Astrocyte of the spinal cord (primary cell): ENCODE measurements at places on chromosomes 1 and 21.

DNA sequence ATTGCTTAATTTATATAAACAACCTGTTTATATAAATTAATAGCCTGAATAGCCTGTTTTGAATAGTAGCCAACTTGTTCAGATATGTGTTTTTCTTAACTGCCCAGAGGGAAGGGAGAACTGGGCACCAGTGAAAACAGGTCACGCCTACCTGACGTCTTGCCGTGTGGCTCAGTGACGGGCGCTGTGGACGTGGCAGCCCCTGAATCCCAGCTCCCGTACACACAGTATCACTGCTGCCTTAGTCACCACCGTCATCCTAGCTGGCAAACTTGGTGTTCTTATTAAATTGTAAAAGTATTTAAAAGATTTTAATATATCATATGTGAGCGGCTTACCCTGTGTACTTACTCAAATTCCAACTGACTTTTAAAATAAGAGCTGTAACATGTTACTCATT lies 35.4 kb upstream of the TRAPPC10 start:
- DNase-seq, result no peak

DNA sequence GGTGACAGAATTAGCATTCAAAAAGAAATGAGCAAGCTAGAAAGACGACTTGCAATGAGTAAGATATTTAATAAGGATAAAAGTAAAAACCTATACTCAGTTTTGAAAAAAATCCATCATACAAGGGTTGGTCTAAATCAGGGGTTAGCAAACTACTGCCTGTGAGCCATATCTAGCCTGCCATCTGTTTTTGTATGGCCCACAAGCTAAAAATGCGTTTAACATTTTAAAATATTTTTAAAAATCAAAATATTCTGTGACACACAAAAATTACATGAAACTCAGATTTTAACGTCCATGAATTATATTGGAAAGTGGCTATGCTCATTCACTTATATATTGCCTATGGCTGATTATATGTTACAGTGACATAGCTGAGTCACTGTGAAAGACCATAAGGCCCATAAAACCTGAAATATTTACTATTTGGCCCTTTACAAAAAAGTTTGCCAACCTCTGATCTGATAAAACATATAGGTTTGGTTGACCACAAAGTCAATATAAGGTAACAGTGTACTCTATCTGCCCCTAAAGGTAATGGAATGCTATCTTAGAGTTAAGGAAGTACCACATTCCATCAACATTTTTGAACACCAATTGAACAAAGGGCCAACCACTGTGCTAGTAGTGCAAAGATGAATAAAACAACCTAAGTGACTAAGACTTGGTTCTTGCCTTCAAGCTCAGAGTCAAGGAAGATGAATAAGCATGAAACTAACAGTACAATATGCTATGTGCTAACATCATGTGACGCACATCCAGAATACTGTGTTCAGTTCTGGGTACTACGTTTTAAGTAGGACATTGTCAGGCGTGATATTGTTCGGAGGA lies 3.2 kb downstream of the IFT25 start:
- DNase-seq, result no peak

DNA sequence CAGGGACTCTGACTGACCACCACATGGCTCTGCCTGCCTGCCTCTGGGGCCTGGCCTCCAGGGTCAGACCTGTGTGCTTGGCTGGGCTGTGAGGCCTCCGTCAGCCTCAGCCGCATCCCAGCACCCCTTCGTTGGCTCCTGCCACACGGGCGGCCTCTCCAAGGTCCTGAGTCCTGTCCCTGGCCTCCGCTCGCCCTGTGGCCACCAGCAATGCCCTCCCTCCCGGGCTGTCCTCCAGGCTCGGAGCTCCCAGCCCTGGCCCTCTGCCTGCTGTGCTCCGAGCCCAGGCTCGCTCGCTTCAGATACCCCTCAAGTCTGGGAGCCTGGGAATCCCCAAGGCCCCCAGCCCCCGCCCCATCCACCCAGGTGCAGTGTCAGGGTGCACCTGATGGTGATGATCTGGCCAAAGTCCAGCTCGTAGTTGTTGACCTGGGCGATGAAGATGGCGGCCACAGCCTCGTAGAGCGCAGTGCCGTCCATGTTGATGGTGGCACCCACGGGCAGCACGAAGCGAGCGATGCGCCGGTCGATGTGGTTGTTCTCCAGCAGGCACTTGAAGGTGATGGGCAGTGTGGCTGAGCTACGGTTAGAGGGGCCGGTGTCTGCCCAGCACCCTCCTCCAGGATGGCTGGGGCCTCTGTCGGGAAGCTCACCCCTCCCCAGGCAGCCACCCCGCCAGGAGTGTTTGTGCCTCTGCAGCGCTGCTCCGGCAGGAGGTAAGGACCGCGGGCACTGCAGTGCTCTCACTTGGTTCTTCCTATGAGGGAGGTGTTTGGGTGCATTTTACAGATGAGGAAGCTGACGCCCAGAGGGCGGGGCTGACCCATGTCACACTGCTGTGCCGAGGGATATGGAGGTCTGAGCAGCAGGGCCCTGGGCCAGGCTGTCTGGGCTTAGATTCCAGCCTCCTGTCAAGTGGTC lies 28.5 kb downstream of the PODN start:
- no peak for DNase-seq

DNA sequence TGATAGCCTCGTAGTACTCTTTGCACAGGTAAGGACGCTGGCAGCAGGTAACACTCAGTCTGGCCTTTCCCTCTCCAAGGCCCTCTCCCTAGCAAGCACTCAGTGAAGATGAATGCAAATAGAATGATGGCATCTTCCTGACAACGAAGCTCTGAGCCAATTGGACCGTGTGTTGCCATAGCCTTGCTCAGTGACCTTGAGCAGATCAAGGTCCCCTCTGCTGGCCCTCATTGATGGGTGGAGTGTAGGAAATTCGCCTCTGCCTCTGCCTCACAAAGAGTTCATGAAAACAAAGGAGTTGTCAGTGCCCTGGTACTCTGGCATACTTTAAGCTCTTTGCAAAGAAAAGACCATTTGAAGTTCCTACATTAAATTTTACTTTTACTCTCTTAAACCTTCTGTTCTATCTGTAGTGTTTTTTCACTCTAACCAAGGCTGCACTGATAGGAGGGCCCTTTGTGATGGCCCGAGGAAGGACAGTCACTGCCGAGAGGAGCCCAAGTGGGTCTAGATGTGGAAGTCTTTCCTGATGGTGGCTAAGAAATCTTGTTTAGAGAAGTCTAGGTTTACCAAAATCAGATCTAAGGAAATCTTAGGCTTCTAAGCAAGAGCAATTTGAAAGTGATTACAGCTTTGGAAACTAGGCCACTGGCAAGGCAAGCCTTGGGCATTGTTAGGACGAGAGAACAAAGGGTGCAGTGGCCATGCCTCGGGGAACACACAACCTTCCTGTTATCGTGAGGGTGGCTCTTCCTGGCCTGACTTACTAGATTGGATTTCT lies 38.2 kb downstream of the SMYD2 start:
- no peak for DNase-seq

DNA sequence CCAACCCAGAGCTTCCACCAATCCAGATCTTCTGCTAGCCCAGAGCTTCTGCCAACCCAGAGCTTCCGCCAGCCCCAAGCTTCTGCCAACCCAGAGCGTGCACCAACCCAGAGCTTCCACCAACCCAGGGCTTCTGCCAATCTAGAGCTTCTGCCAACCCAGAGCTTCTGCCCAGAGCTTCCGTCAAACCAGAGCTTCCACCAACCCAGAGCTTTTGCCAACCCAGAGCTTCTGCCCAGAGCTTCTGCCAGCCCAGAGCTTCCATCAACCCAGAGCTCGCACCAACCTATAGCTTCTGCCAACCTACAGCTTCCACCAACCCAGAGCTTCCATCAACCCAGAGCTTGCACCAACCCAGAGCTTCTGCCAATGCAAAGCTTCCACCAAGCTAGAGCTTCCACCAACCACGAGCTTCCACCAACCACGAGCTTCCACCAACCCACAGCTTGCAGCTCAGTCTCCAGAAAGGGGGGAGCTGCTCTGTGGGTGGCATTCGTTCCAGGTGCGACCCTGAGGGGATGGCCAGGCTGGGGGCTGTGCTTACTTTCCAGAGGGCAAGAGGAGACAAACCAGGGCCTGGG lies 23.8 kb downstream of the CRYAA start:
- DNase-seq, result no peak

- DNase-seq, result no peak
Observed at GRCh38 chr1:7427605-7428300, 343.3 kb upstream of the VAMP3 start.

GRCh38 chr21:36454706-36455105 lies 25.2 kb downstream of the CLDN14 start:
- no peak for DNase-seq

DNA sequence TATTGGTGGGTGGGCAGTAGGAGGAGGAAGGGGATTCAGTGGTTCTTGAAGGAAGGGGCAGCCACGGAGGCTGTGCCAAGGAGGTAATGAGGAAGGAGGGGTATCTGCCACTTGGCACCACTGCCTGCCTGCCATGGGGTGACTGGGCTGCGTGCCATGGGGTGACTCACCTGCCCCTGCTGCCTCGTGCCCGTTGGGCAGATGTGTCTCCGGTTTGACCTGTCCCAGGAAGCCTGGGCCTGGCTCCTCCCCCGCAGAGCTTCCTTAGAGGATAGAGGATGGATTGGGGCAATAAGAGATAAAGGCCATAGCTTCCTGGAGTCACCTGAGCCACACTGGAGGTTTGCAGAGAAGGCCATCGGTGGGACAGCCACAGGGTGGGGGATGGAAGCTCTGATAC lies 1.7 kb downstream of the PADI3 start:
- DNase-seq, result no peak

DNA sequence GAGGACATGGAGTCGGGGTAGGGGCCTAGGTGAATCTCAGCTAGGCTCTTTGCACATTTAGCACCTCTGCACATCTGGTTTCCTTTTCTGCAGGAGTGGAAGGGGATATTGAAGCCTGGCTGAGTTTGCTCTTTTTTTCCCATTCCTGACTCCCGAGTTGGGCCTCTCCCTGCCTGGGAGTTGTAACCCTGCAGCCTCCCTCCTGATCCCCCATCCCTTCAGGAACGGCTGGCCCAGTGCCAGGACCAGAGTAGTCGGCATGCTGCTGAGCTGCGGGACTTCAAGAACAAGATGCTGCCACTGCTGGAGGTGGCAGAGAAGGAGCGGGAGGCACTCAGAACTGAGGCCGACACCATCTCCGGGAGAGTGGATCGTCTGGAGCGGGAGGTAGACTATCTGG lies 836 bp downstream of the OLFML3 start:
- DNase-seq, result peak; percentile 29

DNA sequence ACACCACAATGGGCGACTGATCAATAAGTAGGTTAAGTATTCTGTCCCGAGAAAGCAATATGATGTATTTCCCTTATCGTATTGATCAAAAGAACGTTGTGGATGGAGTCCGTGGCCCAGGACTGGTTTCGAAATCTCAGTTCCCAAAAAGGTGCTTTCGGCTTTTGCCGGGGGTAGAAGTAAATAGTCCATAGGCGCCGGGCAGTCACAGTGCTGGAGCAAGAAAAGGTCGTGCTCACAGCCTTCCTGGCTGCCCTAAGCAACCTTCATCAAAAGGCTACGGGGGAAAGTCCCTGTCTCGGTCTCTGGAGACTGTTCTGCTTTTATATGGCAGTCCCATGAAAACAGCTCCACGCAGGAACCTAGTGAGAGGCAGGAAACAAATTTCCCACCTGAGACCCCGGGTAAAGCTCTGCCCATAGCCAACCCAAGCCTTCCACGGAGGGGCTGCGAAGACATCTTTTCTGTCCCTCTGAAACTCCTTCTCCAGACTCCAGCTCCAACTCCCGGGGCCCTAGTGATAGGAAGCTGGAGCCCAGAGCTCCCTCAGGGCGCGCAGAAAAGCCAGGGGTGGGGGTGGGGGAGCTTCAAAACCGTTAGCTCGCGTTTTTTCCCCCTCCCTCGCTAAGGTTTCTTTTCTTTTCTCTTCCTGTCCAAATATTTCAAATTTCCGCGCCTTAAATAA lies 7.0 kb downstream of the CDKN2C start:
- peak; percentile 57 for DNase-seq

GRCh38 chr1:77395051-77395450 lies 113.2 kb downstream of the AK5 start:
- DNase-seq, result no peak

DNA sequence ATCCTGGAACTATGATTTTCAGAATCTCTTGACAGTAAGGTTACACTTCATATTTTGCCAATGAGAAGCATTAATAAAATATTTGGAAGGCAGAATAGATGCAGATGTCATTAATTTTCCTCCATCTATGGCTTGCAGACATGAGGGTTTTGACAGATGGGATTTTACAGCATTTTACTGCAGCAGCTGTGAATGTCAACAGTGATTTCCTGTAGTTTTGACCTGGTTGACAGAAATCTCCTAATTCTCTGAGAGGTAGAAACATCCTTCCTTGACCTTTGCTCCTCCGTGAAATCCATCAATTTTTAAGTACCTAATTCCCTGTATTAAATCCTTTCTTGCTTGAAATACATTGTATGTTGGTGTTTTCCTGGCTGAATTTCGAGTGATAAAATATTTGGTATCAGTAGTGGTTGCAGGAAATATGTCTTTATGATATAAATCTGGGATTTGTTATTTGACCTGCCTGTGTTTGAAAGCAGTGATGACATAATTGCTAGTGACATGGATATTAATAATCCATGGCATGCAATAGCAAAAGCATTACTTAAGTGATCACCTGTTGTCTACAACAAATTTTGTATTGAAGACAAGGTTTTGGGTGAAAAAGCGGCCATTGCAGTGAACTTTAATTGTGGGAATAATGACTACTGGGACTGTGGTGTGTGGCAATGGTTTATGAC lies 73.9 kb downstream of the HLX start:
- no peak for DNase-seq

GRCh38 chr1:39625462-39626273 lies 13.8 kb downstream of the HEYL start:
- DNase-seq, result peak; percentile 17

DNA sequence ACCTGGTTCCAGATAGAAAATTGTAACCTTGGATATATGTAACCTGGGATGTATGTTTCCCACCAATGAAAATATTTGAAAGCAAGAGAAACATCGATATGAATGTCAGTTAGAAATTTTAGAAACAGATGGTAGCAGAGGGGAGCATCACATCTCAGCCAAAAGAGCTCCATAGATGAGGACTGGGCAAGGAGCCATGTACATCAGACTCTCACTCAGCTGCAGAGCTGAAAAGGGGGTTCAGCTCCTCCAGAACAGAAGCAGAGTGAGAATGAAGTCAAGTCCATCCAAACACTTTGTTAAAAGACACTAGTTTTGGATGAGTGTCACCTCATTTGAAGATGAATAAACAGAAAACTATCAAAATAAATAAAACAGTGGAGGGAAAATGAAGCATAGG lies 202.4 kb downstream of the HMCN1 start:
- no peak for DNase-seq

- DNase-seq, result no peak
Observed at GRCh38 chr1:242431786-242432185, 92.7 kb downstream of the PLD5 start.

- DNase-seq, result no peak
Observed at GRCh38 chr1:181369416-181369815, 113.9 kb upstream of the CACNA1E start.
